ENCODE measurements at places on chromosomes 16 and 17.

DNA sequence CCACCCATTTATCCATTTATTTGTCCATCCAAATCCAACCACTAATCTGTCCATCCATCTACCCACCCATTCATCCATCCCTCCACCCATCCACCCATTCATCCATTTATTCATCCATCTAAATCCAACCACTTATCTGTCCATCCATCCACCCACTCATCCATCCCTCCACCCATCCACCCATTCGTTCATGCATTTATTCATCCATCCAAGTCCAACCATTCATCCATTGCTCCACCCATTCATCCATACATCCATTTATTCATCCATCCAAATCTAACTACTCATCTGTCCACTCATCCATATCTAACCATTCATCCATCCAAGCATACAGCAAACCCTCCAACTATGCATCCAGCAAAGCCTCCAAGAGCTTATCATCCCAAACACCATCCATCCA, 267.3 kb downstream of the XYLT1 start:
- DNase-seq = no peak

DNA sequence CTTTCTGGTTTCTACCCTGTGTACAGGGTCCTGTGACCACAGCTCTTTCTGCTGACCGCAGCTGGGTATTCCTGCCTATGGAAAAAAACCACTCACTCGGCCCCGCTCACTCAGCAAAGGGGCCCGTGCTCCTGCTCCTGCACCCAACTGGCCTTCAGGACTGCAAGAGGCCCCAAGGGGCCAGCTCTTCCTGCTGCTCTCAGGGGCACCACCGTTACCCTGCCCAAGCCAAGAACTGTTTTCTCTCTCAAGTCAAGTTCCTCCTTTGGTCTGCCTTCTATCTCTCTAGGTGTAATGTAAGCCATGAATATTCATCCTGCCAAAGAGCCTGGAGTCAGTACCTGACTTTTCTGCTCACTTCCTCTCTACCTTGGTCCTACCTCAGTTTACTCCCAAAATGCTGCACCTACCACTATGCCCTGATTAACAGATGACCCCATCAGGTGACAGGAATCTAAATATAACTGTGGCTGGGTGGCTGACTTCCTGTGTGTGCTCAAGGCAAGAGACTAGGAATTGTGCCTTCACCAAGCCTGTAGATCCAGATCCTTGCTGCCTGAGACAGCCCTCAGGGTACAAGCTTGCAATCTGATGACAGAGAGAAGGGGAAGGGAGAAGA, 20.4 kb upstream of the SCIMP start:
- DNase-seq = no peak

DNA sequence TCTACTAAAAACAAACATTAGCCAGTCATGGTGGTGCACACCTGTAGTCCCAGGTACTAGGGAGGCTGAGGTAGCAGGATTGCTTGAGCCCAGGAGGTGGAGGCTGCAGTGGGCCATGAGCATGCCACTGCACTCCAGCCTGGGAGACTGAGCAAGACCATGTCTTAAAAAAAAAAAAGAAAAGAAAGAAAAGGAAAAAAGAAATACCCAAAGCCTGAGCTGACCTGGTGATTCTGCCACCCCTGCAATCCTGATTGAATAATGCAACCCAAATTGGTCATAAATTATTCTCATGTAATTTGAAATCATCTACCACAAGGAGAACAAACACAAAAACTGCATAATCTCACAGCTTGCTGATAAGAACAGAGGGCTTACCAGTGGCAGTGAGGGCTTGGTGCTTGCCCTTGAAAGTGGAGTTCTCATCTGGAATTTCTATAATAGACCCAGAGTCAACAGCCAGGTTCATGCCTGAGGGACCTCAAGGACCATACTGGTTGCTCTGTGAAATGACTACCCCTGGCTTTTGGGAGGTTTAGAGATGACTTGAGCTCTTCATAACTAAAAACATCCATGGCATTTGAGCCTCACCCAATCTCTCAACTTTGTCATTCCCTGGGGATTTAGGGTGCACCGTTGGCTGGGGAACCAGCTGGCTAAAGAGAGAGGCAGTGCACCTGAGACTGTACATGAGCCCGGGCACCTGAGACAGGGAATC, 35.4 kb upstream of the TMC5 start:
- DNase-seq = no peak

DNA sequence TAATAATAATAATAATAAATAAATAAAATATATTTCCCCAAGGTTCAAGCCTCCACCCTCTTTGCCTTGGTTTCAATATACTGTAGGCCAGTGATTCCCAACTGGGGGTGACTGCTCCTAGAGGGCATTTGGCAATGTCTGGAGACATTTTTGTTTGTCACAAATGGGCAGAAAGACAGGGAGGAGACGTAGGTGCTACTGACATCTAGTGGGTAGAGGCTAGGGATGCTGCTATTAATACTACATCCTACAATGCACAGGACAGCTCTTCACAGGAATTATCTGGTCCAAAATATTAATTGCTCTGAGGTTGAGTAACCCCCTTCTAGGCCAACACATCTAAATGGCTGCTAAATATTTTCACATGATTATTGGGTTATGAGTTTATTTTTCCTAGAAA, 12.8 kb upstream of the PRR14 start:
- no peak for DNase-seq

DNA sequence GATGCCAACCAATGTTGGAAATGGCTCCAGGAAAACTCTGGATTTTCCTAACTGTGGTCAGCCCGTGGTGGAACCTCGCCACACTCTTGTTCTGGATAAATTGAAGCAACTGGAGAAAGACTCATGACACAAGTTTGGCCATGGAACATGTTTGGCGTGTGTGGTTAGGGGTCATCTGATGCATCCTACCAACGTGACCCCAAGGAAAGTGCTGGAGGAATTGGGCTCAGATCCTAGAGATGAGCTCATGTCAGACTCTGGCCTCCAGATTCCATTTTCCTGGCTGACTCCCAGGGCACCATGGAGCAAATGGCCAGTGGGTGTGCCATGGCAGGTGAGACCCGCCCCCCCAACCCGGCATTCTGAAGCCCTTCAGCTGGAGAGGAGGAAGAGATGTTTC, 58.5 kb downstream of the CACNG5 start:
- DNase-seq = no peak

DNA sequence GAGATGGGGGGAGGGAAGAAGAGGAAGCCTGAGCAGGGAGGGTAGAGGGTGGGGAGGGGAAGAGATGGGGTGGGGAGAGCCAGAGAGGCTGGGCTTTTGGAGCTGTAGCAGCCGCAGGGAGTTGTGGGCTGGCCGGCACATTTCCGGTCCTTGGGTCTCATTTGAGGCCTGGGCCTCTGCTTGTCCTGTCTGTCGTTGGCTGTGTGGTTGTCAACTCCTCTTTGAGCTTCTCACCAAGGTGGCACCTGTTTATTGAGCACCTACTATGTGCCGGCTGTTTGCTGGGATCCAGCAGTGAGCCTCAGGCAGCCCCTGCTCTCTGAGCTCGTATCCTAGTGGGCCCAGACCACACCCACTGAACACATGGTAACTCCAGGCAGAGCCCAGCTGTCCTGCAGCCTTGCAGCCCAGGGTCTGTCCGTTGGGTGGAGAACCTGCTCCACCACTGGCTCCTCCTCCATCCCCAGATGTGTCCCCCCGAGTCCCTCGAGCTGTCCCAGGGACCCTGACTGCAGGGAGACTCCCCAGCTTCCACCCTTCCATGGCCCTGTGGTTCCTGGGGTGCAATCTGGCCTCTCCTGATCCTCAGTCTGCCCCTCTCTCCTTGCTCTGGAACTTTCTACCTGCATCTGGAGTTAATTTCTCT, 164.9 kb downstream of the IRF8 start:
- no peak for DNase-seq

- DNase-seq = no peak
Measured at GRCh38 chr17:11642655-11643054, 44.4 kb downstream of the DNAH9 start.

DNA sequence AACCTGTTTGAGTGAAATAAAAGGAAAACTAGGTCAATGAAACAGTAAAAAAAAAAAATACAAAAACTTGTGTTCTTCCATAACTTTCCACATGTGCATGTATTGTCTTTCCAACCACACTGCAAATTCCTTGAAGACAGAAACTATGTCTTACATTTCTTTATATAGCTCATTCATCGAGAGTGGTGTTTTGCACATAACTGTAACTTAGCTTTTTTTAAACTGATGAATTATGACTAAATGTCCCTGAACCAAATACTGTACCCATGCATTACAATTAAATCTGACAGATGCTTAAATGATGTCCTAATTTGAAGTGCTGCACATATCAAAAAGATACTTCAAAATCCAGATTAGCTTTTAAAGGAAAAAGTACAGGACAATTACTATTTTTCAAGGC, 50.1 kb downstream of the BRIP1 start:
- no peak for DNase-seq

DNA sequence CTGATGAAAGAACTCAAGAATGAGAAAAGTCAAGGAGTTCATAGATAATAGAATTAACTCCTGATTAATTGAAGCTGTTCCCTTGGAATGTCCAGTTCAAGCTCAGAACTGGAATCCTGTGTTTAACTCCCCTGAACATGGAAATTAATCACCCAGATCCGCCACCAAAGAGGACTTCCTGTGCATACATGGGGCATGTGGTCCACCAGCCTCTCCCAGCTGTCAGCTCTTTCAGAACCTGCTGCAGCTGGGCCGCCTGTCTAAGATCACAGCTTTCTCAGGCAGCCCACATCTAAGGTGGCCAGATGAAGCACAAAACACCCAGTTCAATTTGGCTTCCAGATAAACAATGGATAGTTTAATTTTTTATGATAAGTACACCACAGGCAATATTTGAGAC, 203.7 kb upstream of the COX10 start:
- DNase-seq = no peak

GRCh38 chr16:67431775-67432505, 1.0 kb downstream of the HSD11B2 start:
- no peak for DNase-seq

GRCh38 chr17:9729735-9730420, 61.5 kb downstream of the DHRS7C start:
- DNase-seq = no peak

DNA sequence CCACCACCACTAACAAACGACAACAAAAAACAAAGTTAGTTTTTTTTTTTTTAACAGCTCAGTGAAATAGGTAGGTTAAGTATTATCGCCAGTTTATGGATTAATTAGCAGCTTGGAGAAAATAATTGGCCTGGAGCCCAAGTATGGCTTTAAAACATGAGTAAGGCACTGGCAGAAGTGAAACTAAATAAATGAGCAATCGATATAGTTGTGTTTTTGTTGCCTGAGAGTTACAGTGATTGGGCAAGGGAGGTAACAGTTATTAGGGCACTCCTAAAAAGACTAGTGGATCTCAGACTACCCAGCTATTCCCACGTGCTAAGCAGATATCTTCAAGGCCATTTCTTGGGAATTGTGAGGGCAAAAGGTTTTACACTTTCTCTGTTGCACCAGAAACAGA, 2.4 kb downstream of the MLKL start:
- DNase-seq = no peak

DNA sequence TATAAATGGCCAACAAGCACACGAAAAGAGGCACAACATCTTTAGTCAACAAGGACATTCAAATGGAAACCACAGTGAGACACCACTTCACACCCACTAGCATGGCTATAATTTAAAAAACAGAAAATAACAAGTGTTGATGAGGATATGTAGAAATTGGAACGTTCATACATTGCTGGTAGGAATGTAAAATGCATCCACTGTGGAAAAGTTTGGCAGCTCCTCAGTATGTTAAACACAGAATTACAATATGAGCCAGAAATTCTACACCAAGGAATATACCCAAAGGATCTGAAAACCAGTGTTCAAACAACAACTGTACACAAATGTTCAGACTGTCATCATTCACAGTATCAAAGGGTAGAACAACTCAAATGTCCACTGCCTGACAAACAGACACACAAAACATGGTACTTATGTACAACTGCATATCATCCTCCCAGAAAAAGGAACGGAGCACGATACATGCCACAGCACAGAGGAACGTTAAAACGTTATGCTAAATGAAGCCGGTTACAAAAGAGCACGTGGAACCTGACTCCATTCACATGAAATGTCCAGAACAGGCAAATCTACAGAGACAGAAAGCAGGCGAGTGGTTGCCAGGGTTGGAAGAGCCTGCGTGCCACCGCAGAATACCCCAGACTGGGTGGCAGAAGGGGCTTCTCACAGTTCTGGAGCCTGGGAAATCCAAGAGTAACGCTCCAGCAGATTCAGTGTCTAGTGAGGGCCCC, 32.8 kb upstream of the METRNL start:
- DNase-seq = no peak

- no peak for DNase-seq
Measured at GRCh38 chr17:44144966-44145739, 3.4 kb downstream of the HROB start.
